CD14-positive monocyte (primary cell): ENCODE measurements at places on chromosomes 12 and 14.

DNA sequence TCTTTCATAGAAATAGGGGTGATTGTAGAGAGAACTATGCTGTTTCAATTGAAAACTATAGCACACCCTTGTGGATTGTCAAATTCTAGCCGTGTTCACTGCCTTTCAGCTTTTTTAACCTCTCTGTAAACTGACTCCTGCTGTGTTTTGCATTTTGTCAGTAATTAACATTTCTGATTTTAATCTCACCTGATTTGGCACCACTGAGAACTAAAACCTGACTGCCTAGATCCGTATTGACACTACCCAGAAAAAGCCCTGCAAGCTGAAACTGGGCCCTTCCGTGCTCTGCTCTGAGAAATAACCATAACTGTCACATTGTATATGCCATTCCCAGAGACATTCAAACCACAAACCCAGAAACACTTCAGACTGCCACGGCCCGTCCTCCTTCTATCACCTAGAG is 26.6 kb upstream of the ETV6 start:
- no peak for DNase-seq

- DNase-seq: no peak
These were observed 104.0 kb downstream of the TNFAIP2 start for GRCh38 chr14:103227094-103227768.

DNA sequence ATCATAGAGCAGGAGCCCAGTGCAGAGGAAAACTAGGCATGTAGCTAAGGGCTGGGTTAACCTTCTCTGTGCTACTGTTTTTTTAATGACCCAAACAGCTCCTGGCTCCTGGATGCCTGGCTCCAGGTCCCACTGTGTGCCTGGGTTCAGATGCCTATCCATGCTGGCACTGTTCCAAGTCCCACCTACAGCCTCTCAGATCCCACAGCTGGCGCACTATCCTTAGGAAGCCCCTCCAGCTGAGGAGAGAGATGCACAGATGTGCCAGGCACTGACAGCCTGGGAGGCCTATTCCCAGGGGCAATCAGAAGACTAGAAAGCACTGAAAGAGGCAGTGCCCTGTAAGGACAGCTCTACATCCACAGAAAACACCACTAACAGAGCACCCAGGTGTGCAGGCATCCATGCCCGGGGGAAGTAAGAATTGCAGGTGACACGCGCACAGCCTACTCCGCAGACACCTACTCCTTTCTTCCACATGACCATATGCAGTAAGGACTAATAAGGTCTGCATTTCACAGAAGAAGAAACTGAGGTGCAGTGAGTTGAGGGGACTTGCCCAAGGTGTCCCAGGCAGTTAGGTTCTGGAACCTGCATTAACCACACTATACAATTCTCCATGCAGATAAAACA is 51.2 kb downstream of the PITPNM2 start:
- DNase-seq: no peak

DNA sequence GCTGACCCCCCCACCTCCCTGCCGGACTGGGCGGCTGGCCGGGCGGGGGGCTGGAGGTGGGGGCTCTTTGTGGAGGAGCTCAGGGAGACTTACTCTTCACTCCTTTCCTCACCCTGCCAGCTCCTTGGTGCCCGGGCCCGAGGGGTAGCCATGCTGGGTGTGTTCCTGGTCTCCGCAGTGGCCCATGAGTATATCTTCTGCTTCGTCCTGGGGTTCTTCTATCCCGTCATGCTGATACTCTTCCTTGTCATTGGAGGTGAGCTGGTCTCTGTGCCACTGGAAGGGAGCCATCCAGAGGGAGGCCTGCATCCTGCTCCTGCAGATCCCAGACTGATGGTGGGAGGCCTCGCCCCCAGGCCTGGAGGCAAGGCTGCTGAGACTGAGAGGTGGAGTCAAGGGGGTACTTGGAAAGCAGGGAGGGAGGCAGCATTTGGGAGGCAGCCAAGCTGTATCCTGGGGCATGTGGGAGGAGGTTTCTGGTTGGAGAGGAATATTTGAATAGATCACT is 19.7 kb downstream of the SOAT2 start:
- DNase-seq: no peak

GRCh38 chr12:71935594-71935993 is 3.1 kb upstream of the TPH2 start:
- no peak for DNase-seq
